Stimulated activated CD4-positive, alpha-beta T cell treated with anti-CD3 and anti-CD28 coated beads, Interleukin-2, amount 100 ng/mL, for 48 hours (primary cell): ENCODE measurements at places on chromosomes 11 and 22.

- no peak for DNase-seq
These were observed 14.3 kb downstream of the LRRC75B start for GRCh38 chr22:24578355-24579257.

DNA sequence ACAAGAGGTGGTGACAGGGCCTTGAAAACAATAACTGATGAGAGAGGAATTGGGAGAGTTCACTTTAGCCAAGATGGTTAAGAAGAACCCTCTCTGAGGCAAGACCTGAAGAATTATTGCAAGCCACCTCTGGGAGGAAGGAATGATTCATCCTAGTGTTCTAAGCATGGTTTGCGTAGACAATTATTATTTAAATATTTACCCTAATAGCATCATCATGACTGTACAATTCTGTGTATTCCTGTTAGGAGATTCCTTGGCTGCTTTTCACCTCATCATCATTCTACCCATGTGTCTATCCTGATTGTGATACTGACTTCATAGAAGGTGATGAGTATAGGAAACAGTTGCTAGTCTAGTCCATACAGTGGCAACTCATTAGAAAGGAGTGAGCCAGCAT is 264.4 kb downstream of the DDX10 start:
- DNase-seq: no peak

- DNase-seq: no peak
These were observed 54.9 kb downstream of the C11orf91 start for GRCh38 chr11:33645686-33646085.

DNA sequence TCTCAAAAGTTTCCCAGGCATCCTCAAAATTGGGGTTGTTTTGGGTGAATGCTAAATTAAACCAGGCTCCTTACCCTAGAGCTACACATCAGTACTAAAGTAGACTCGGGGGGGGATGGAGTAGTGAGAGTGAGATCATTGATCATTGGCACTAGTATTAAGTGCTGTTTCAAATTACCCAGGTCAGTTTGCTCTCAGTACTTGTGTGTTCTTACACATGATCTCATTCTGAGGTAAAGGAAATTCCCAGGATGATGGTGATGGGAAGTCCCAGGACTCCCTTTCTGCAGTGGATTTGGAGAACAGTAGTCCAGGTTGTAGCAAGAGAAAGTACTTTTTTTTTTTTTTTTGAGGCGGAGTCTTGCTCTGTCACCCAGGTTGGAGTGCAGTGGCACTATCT is 12.5 kb downstream of the RBM4 start:
- DNase-seq: no peak

- no peak for DNase-seq
These were observed 63.1 kb downstream of the DHCR7 start for GRCh38 chr11:71385091-71385490.
